NCI-H524 (cell line): ENCODE measurements at places on chromosomes 4 and X.

DNA sequence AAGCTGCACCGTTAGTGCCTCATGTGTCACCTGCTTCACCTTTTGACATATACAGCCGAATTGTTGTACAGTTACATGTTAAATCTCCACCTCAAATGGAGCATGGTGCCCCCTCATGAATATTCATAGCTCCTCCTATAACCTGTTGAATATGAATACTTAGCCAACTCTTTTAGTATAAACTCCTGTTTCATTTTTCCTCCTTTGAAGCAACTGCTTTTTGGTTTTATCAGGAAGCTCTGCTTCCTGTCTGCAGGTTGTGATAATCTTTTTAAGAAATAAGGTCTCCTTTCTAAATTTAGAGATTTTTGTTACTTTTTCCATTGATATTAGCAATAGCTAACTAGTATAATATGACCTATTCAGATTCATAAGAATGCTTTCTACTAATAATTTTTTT lies 1429.2 kb upstream of the AGA start:
- DNase-seq, result no peak

GRCh38 chrX:34880656-34881055 lies 61.9 kb upstream of the FAM47B start:
- no peak for DNase-seq

DNA sequence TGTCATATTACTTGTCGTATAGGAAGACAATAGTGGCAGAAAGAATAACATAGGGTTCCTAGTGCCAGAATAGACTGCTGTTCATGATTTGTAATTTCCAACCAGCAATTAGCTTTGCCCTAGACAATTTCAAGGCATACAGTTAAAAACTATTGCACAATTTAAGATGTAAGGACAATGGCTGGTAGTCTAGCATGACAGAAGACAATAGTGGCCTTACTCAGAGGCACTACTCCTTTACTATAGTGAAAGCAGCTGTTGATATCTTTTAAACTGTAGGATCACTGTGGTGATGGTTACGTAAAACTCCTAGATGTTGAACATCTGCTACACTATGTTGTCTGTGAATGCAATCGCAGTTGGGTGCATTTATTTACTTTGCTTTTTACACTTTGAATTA lies 234.5 kb downstream of the RBMX2 start:
- no peak for DNase-seq

DNA sequence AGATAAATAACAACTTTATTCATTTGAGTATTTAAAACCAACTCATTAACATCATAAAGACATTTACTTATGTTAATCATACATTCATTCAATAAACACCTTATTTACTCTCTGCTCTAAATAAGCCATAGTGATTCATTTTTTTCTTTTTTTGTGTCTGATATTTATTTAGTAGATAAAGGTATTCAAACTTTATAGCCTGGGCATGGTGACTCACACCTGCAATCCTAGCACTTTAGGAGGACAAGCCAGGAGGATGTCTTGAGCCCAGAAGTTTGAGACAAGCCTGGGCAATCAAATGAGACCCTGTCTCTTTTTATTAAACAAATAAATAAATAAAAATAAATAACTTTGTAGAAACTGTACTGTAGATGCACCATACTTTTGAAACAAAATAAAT lies 771.3 kb upstream of the PCDH7 start:
- no peak for DNase-seq

GRCh38 chr4:158125310-158125709 lies 47.5 kb downstream of the GASK1B start:
- no peak for DNase-seq

GRCh38 chr4:106502106-106502699 lies 133.6 kb upstream of the GIMD1 start:
- DNase-seq, result peak; percentile 57

DNA sequence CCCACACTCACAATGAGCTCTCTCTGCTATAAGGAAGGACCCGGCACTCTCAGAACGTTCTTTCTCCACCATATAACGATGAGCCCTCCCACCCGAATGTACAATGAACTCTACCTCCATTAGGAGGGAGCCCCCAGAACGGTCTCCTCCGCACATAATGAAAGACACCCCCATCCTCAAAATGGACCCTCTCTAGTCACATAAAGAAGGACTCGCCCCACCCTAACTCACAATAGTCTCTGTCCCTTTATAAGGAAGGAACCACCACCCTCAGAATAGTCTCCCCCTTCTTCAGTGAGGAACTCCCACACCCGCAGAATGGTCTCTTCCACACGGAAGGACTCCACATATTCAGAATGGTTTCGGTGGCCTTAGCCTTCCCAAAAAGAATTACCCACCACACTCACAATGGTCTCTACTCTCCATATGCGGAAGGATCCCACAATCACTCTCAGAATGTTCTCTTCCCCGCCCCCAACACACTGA lies 477 bp downstream of the SLC35A2 start:
- no peak for DNase-seq

- no peak for DNase-seq
Observed at GRCh38 chrX:79270401-79270800, 96.7 kb downstream of the ITM2A start.

DNA sequence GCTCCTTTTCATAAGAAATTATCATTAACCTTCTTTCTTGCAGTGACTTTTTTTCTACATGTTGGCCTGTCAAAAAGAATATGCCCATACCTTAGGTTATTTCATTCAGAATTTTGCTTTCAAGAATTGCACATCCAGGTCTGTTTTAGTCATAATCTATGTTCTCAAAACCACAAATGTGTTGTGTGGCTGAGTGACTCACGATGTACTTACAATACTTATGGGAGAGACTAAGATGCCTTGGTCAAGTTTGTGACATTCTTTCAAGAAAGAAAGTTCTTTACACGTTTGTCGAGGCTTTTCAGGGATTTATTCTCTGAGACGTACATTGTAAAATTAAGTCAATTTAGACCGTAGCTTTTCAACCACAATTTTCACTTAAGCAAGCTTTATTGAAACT lies 396.7 kb downstream of the FSTL5 start:
- DNase-seq, result no peak

DNA sequence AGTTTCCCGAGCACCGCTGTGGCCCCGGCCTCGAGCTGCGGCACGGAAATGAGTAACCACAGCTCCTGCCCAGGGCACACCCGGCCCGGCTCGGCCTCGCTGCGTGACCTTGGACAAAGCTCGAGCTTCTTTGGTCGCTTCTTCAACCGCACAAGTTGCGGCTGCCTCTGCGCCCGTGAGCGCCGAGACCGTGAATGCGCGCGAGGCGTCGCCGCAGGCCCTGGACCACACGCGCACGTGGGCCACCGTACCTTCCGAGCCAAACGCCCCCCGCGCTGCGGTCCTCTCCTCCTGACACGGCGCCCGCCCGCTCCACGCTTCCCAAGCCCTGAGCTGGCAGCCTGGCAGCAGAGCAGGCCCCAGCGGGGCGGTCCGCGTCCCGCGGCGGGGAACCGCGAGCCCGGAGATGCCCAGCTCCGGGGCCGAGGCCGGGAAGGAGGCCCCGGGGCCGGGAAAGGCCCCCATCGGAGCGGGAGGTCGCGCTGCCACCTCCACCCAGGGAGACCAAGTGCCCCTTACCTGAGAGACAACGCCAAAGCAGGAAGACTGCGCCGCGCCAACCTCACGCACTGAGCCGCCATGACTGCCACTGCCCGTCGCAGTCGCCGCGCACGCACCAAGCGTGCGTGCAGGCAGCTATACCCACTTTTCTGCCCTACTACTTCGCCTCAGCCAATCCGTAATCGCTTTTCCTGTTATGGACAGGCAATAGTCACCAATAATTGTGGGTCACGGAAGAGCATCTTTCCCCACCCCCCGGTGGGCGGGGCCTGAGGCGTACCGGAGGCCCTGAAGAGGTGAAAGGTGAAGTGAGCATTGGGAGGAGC lies at the start of gene GRPEL1:
TSS of gene GRPEL1 (minus strand) at position 613 of the 827 bp plus-strand sequence. CDS start at position 581, 32 bp downstream.
- DNase-seq, result peak; percentile 98

GRCh38 chr4:139441029-139441428 lies 12.9 kb upstream of the RAB33B start:
- DNase-seq, result no peak

DNA sequence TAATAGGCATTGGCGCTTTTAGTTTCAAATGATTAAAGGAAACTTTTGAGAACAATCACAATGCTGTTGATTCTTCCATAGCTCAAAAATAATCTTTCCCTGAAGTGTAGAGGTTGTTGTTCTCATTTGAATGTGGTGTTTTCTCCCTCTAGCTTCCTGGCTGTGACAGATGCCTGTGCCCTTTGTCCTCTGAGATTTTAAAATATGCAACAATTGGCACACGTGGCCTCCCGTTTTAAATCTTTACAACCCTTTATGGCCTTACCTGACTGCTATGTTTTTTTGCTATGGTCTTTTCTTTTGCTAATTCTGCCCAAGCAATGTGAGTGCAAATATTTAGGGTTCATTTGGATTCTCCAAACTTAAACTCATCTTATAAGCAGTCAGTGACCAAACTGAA lies 22.9 kb upstream of the CASK start:
- no peak for DNase-seq

- DNase-seq, result no peak
Observed at GRCh38 chr4:175973027-175973923, 92.4 kb upstream of the WDR17 start.

DNA sequence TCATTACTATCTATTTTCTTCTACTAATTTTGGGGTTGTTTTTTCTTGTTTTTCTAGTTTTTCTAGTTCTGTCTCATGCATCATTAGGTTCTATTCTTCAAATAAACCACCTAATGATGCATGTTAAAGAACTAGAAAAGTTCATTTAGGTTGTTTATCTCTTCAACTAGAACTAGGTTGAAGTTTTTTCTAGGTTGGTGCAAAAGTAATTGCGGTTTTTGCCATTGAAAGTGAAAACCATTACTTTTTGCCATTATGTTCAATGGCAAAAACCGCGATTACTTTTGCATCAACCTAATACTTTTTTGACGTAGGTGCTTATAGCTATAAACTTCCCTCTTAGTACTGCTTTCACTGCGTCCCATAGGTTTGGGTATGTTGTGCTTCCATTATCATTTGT lies 64.4 kb upstream of the SLC7A3 start:
- no peak for DNase-seq

DNA sequence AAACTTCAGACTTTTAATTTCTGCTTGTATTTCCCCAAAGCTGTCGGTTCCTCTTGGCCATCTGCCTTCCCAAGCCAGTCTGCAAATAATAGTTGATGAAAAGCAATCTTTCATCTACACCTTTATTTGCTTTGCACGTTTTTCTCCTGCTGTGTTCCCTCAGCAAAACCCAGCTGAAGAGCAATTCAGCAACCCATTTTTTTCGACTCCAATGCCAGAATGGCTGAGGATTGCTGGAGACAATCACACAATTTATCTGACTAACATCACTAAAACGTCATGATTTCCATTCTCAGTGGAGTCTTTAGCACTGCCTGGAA lies 94.3 kb downstream of the GPRIN3 start:
- no peak for DNase-seq

DNA sequence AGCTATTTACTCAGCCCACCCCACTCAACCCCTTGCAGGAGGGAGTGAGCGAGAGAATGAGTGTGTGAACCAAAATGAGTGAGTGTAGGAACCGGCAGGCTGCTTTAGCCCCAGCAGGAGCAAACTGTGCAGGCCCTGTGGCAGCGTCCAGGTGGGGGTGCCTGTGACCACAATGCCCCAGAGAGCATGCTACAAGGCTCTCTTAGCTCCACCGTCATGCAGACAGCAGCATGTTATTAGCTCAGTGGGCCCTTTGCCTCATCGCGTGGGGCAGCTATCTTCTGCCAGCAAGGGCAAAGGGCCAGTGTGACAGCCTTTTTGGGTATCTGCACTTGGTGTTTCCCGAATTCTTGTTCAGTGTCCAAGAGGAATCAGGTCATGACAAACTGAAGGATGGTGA lies 271.3 kb downstream of the GPM6A start:
- DNase-seq, result no peak

DNA sequence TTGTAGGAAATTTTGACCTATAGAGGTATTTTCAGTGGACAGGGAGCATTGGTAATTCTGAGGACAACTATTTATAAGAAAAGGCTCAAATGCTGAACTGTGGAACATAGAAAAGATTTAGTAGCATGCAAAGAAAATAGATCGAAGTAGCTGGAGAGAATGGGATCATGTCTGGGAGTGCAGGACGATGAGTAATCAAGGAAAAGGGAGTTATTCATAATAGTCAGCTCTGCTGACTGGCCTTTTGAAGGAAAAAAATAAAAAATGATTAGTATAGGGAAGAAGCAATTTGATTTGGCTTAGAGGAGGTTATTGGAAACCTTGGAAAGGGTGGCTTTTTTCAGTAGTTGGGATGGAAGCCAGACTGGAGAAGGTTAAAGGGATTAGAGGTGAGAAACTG lies 22.9 kb upstream of the ANK2 start:
- DNase-seq, result no peak

DNA sequence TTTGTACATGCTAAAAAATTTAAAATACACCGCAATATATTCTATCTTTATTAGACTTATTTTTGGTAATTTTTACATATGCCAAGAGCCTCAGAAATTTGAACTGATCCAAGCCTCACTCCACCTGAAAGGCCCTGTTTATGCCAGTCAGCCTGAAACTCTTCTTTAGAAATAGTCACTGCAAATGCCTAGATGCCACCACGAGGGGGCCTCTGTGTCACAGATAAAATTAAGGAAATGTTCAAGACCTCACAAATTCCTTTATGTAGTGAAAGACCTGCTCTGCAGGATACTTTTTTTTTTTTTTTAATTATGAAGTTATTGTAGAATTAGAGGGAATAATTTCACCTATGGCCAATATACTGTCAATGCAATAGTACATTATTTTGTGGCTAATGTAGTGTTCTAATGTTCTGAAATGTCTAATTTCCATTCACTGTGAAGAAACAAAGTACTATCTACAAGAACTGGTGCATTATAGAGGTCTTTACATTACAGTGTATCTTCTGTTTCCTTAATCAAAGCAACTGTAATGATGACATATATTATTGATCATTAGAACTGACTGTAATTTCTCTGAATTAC lies 69.8 kb downstream of the DTHD1 start:
- DNase-seq, result peak; percentile 6

DNA sequence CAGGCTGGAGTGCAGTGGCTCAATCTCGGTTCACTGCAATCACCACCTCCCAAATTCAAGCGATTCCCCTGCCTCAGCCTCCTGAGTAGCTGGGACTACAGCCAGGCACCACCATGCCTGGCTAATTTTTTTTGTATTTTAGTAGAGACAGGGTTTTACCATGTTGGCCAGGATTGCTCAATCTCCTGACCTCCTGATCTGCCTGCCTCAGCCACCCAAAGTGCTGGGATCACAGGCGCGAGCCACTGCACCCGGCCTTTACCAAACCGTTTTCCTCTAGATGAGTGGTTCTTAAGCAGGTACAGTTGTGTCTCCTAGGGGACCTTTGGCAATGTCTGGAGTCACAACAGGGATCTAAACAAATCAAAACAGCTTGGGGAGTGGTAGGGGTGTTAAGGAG lies 11.6 kb downstream of the AMELX start:
- DNase-seq, result no peak

GRCh38 chr4:123133397-123134050 lies 211.1 kb upstream of the NUDT6 start:
- no peak for DNase-seq

- DNase-seq, result no peak
Observed at GRCh38 chr4:73053974-73054480, 15.5 kb downstream of the COX18 start.
